Activated CD8-positive, alpha-beta memory T cell treated with anti-CD3 and anti-CD28 coated beads for 48 hours (primary cell): ENCODE measurements at places on chromosomes 6 and 20.
A peak's percentile ranks its signal among the peaks of the same experiment; 100 is the strongest.

- DNase-seq, result no peak
These were observed 330.8 kb upstream of the PREP start for GRCh38 chr6:105733556-105734162.

DNA sequence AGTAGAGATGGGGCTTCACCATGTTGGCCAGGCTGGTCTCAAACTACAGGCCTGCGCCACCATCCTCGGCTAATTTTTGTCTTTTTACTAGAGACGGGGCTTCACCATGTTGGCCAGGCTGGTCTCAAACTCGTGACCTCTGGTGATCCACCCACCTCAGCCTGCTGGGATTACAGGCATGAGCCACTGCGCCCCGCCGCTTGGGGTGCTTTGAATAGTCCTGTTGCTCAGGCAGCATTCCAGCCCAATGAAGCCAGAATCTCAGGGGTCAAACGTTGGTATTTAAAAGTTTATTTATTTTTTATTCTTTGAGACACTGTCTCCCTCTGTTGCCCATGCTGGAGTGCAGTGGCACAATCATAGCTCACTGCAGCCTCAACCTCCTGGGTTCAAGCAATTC lies 11.3 kb downstream of the MOCS3 start:
- DNase-seq, result no peak

DNA sequence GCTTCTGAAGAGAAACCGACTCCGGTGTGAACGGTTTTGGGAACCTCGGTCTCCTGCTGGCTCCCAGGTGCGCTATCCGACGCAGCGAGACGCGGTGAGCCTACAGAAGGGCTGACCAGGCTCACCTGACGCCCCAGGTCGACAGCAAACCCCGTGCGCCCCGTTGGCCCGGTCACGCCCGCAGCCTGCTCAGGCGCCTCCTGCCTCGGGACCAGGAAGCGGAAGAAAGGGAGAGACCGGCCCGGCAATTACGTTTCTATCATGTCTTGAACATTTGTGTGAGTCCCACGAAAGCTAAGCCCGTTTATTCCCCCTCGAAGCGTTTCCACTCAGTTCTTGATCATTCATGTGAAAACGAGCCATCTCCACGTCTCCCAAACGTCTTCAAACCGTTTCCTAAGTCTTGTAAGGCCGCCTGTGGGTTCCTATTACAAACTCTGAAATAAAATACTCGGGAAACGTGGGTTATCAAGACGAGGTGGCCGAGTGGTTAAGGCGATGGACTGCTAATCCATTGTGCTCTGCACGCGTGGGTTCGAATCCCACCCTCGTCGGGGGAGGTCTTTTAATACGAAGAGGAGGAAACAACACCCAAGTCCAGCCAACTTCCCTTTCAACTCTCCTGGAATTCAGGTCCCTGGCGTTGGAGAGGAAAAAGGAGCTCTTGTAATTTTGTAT lies 150.5 kb upstream of the PRSS16 start:
- peak; percentile 44 for DNase-seq

GRCh38 chr20:43736588-43737158 lies 9.9 kb upstream of the GTSF1L start:
- DNase-seq, result no peak

- DNase-seq, result no peak
These were observed 115.6 kb downstream of the ZDHHC14 start for GRCh38 chr6:157496534-157497095.

GRCh38 chr6:151263035-151263434 lies 23.3 kb downstream of the AKAP12 start:
- DNase-seq, result no peak

DNA sequence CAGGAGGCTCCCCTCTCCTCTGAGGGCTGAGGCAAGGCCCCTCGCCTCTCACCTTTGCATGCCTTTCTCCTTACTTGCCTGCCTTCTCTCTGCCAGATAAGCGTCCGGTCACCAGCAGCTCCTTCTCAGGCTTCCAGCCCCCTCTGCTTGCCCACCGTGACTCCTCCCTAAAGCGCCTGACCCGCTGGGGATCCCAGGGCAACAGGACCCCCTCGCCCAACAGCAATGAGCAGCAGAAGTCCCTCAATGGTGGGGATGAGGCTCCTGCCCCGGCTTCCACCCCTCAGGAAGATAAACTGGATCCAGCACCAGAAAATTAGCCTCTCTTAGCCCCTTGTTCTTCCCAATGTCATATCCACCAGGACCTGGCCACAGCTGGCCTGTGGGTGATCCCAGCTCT lies 21.3 kb upstream of the PPARD start:
- no peak for DNase-seq

DNA sequence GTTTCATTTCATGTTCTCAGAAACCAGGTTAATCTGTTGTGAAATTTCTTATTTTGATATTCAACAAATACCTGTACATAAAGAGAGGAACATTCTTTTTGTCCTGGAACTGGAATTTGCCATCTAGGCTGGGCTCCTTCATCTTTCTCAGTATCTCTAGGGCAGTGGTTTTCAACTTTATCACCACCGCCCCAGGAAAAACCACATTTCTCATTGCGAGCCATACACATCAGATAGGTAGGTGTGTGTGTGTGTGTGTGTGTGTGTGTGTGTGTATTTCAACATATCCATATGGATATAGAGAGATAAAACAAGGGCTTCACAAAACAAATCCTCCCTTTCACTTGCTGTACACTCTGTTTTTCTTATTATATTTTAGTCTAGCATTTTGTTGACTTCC lies 24.1 kb downstream of the BFSP1 start:
- DNase-seq, result no peak

- DNase-seq, result no peak
These were observed 71.4 kb downstream of the LRRC1 start for GRCh38 chr6:53866226-53866625.

DNA sequence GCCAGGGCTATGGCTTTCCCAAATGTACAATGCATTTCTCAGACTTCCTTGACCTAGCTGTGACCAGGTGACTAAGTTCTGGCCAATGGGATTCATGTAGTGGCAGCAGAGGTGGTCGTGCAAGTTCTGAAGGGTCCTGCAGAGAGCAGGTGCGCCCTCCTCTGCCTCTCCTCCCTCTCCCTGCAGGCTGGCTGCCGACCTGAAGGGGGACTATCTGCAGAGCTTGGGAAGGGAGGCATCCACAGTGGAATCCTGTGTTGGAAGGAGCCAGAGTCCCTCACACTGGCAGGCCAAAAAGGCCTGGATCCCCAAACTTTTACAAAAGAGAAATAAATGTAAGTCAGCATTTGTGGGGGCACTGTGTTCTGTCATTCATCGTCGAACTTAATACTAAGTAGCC lies 66.6 kb downstream of the CDH26 start:
- DNase-seq, result no peak

- DNase-seq, result no peak
These were observed 60.1 kb downstream of the SLX4IP start for GRCh38 chr20:10495173-10495572.

DNA sequence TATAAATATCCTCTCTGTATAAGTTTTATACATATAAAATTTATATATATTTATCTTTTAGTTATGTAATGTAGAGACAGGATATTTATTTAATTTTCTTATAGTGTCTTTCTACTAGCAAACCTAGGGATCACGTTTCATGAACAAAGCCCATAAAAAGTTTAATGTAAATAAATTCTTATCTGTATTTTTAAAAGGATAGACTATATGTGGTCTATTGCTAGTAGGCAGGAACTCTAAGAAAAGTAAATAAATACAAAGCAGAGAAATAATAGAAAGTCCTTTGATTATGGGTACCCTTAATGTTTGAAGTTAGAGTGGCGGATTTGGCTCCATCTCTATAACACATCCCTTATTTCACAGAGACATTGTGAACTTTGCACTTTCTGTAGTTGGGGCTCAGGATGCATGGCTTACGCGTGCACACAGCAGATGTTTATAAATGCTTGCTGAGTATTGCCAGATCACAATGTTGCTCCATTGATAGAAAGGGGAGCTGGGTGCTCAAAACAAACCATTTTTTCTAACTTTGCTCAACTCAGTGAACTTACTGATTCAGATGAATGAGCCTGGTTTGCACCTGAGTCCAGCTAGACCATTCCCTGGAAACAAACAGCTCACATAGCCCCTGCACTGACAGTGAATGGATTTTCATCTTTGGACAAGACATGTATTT lies 179.1 kb downstream of the SYNE1 start:
- DNase-seq, result no peak

DNA sequence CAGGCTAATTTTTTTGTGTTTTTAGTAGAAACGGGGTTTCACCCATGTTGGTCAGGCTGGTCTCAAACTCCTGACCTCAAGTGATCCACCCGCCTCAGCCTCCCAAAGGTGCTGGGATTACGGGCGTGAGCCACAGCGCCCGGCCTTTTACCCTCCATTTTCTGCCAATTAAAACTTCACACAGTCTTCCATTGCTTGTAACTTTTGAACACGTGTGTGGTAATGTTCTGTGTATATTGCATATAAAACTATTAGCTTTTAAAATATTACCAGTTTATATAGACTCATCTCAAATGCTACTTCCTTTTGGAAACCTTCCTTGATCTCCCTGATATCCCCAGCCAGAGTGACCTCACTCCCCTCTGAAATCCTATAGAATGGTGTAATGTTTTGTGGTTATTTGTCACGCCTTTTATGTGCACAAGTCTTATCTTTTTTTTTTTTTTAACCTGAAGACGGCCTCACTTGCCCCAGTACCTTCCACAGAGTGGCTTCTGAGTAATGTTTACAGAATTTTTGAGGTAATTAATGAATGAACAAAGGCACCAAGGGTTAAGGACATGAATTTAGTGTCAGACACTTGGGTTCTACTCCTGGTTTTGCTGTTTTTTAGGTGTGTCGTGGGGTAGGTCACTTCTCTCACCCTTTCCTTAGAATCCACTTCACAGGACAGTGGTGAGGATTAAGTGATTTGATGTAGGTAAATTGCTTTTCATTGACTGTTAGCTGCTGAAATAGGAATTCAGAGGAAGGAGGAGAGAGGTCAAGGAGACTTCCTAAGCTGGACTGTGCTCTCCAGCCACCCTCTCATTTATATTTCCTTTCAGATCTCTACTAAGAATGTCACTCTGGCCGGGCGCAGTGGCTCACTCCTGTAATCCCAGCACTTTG lies 11.2 kb upstream of the MMP24 start:
- no peak for DNase-seq

- no peak for DNase-seq
These were observed 18.7 kb upstream of the HLA-DRB1 start for GRCh38 chr6:32608362-32608761.

DNA sequence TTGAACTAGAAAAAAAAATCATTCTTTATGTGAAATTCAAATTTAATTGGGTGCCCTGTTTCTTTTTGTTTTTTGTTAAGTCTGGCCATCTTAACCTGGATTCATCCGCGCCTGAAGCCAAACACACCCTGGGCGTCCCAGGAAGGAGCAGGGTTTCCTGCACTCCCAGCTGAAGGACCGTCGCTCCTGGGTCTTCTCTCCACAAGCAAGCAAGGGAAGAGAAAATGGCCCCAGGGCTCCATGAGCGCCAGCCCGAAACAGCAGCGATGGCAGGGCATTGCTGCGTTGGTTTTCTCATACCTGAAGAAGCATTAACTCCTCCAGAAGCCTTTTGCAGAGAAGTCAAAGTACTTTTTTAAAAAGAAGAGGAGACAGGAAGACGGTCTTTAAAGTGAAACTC lies 105.4 kb upstream of the AFDN start:
- no peak for DNase-seq

GRCh38 chr6:34979218-34979617 lies 90.2 kb downstream of the ANKS1A start:
- DNase-seq, result no peak

DNA sequence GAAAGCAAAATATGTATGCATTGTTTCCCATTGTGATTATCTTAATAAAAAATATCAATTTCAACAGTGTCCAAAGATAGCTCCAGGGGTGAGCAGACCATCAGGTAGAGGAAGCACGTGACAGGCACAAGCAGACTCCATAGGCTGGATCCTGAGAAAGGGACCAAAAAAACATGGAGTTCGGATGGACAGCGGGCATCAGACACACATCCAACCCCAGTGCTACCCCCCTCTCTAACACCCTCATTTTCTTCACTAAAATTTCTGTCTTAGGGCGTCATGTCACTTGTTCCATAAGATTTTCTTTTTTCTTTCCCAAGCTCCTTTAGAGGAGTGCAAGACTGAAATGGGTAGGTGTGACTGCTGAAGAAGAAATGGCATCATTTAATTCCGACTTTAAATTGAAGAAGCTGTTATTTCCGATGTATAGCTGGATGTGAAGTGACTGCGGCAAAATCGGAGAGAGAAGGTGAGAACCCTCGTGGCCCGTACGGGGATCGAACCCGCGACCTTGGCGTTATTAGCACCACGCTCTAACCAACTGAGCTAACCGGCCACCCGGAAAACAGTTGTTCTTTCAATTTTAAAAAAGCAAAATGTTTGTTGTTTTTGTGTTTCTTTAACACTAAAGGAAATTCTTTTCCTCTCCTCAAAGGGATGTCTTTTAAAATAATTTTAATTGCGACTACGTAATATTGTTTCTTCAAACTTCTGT lies 10.3 kb upstream of the PRSS16 start:
- no peak for DNase-seq

DNA sequence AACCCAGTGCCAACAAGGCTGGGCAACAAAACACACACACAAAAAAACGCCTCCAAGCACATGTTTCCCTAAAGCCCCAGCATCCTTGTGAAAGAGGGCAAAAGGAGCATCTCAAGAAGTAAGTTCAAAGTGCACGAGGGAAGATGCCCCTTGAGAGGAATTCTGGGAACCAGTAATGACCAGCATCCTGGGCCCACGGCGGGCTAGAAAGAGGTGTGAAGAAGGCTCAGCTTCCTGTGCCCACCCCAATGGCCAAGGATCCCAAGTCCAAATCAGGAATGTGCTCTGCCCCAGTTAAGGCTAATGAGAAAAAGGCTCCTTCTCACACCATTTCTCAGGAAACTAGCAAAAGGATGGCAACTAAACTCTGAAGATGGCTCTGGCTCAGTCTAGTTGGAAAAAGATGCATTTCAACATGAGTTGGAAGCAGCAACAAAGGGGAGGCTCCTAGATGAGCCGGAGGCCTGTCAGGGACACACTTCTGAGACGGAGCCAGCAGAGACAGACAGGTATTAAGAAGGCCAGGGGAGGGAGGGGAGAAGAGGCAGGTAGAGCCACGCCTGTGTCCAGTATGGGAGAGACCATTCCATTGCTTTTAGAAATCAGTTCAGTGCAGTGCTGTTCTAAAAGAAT lies 3.2 kb downstream of the RIMS4 start:
- DNase-seq, result no peak

DNA sequence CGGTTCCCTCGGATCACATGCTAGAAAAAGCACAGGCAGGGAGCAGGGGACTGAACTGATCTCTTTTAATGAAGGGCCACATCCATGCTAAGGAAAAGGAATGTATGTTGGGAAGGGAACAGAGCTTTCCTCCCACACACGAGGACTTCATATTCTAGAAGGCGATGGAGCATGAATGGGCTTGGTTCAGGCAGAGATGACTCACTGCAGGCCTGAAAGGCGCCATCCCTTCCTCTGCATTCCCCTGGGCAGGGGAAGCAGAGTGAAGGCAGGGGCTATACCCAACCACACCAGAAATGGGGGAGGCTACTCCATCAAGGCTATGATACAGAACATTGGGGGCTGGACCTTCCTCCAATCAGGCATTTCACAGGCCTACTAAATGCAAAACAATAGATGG lies 30.6 kb downstream of the ELMO2 start:
- no peak for DNase-seq

GRCh38 chr6:125415913-125416312 lies 114.1 kb upstream of the HDDC2 start:
- DNase-seq, result no peak
